ENCODE measurements at places on chromosomes 3 and 15. TPM values are rescaled to one million over a fixed set of nuclear protein-coding genes. Genes with fewer than 3 reads are reported as not detected.

The ZNF35 gene
- 7.7 TPM for polyA plus RNA-seq

The U2SURP gene
- 101 TPM for polyA plus RNA-seq

The IL5RA gene
- 0.28 TPM for polyA plus RNA-seq

The ITIH1 gene
- 1.6 TPM for polyA plus RNA-seq

The ZNF148 gene
- 22.9 TPM for polyA plus RNA-seq

The B4GALT4 gene
- 54.5 TPM for polyA plus RNA-seq

The RYR3 gene
- polyA plus RNA-seq, result 6.5 TPM

The KPNA1 gene
- polyA plus RNA-seq, result 35.0 TPM

The NANOGP8 gene
- polyA plus RNA-seq, result 0.30 TPM

The AP3B2 gene
- polyA plus RNA-seq, result 10.2 TPM

The PLSCR2 gene
- 0.79 TPM for polyA plus RNA-seq

The GRIP2 gene
- 1.1 TPM for polyA plus RNA-seq

The LMCD1 gene
- 14.4 TPM for polyA plus RNA-seq

The COLQ gene
- 4.7 TPM for polyA plus RNA-seq

The MTMR10 gene
- polyA plus RNA-seq, result 26.8 TPM

The IGSF10 gene
- polyA plus RNA-seq, result 1.7 TPM

The MAP1A gene
- 5.4 TPM for polyA plus RNA-seq

The GLCE gene
- 50.5 TPM for polyA plus RNA-seq

The CCDC54 gene
- 0.04 TPM for polyA plus RNA-seq

The GRM2 gene
- 0.18 TPM for polyA plus RNA-seq

The DNAH1 gene
- 22.9 TPM for polyA plus RNA-seq

The ROBO1 gene
- polyA plus RNA-seq, result 16.2 TPM

Data from large intestine (tissue), 12 donors.